ENCODE measurements at places on chromosomes 13 and 19. TPM values are rescaled to one million over a fixed set of nuclear protein-coding genes. Genes with fewer than 3 reads are reported as not detected.

ZNF763 gene
- total RNA-seq = not detected

PRTN3 gene
- 0.18 TPM for total RNA-seq

PSG6 gene
- not detected for total RNA-seq

UPF3A gene
- 34.6 TPM for total RNA-seq

CACNG7 gene
- total RNA-seq = 8.0 TPM

PROSER1 gene
- 10.4 TPM for total RNA-seq

RNF225 gene
- 0.08 TPM for total RNA-seq

ZNF524 gene
- 18.1 TPM for total RNA-seq

KPNA3 gene
- 32.7 TPM for total RNA-seq

PTH2 gene
- not detected for total RNA-seq

SIGLEC12 gene
- not detected for total RNA-seq

CYP2A6 gene
- not detected for total RNA-seq

CCL25 gene
- total RNA-seq = not detected

C13orf42 gene
- total RNA-seq = not detected

N4BP2L1 gene
- 0.83 TPM for total RNA-seq

TSSK6 gene
- total RNA-seq = 1.5 TPM

ZNF468 gene
- total RNA-seq = 0.41 TPM

CACNA1A gene
- 0.03 TPM for total RNA-seq

Measured in A549 treated with Hydrocortisone at 1 μM for 4 hours (cell line).